Epithelial cell of proximal tubule (primary cell): ENCODE measurements at places on chromosomes 7 and 10. TPM values are rescaled to one million over a fixed set of nuclear protein-coding genes. Genes with fewer than 3 reads are reported as not detected.

SGCE gene
- total RNA-seq: 37.9 and 44.6 TPM in 2 replicates

FAM25G gene
- total RNA-seq: not detected in 2 replicates

PLA2G12B gene
- not detected in 2 replicates for total RNA-seq

HOXA7 gene
- total RNA-seq: 21.4 and 27.9 TPM in 2 replicates

CCDC172 gene
- not detected in 2 replicates for total RNA-seq

RASA4B gene
- 1.4 and 2.3 TPM in 2 replicates for total RNA-seq

FAM237B gene
- not detected in 2 replicates for total RNA-seq

TUBAL3 gene
- not detected in 2 replicates for total RNA-seq

EDRF1 gene
- 14.5 and 15.4 TPM in 2 replicates for total RNA-seq

ARHGEF35 gene
- total RNA-seq: 3.3 and 5.3 TPM in 2 replicates

ACSM6 gene
- not detected in 2 replicates for total RNA-seq

ADAM8 gene
- total RNA-seq: 26.0 and 52.6 TPM in 2 replicates

DNAJC2 gene
- total RNA-seq: 18.7 and 20.9 TPM in 2 replicates

NEBL gene
- 0.65 and 4.6 TPM in 2 replicates for total RNA-seq

PNLIPRP1 gene
- total RNA-seq: not detected in 2 replicates

ZNF467 gene
- total RNA-seq: 0.07 and 0.12 TPM in 2 replicates

OR13A1 gene
- total RNA-seq: not detected in 2 replicates

C7orf57 gene
- 0.22 TPM in 1 of 2 replicates, not detected in the other for total RNA-seq

CDCA7L gene
- total RNA-seq: 28.2 and 47.7 TPM in 2 replicates

RET gene
- total RNA-seq: 0.07 and 1.2 TPM in 2 replicates

LRRN3 gene
- 0.14 TPM in 1 of 2 replicates, not detected in the other for total RNA-seq

GHRHR gene
- total RNA-seq: not detected in 2 replicates

PNLIP gene
- not detected in 2 replicates for total RNA-seq

PDE1C gene
- 2.5 and 5.9 TPM in 2 replicates for total RNA-seq

RHOBTB1 gene
- total RNA-seq: 17.0 and 22.2 TPM in 2 replicates

AS3MT gene
- 10.7 and 17.1 TPM in 2 replicates for total RNA-seq

CDK14 gene
- total RNA-seq: 5.3 and 6.4 TPM in 2 replicates
